ENCODE measurements at places on chromosomes 1 and 21.

DNA sequence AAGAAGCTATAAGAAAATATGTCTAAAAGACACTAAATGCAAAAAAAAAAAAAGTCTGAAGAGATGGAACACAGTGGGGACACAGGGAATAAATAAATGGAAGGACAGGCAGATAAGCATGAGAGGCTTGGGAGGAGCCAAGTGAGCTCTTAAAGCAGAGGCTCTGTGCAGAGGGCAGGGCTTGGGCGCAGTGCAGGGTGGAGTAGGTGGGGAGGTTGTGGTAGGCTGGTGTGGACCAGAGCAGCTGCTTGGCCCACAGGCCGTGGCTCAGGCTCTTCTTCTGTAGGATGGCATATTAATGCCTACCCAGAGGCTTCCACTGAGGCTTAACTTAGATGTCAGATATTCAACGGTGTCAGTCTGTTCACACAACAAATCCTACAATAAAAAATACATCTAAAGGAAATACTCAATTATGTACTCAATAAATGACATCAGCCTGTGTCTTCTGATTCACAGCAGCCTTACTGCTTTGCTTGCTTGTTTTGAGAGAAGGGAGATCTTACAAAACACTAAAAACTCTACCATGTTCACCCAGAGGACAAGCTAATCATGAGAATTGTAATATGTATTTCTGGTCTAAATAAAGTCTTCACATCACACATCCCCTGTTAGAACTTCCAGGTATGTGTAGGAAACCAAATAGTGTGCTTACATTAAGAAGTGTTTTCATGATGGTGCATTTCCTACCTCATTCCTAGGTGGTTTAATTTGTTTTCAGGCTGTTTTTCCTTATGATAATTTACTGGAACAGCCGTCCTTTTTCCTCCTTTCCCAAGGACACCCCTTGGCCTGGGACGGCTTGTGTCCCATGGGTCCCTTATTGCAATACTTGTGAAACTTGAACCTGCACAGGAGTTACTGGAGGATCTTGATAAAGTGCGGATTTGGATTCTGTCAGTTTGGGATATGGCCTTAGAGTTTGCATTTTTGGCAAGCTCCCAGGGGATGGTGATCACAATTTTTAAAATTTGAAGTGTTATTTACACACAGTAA lies 24.9 kb downstream of the DIP2A start:
- no peak for DNase-seq

GRCh38 chr1:4219826-4220225 lies 319.8 kb upstream of the C1orf174 start:
- DNase-seq: no peak

- no peak for DNase-seq
These were observed 579 bp upstream of the TENT5C start for GRCh38 chr1:117605164-117605773.

- DNase-seq: no peak
These were observed 6.4 kb upstream of the GPR157 start for GRCh38 chr1:9135073-9135836.

- no peak for DNase-seq
These were observed 3.4 kb upstream of the RGS16 start for GRCh38 chr1:182607566-182607965.

- DNase-seq: no peak
These were observed 926 bp upstream of the DFFA start for GRCh38 chr1:10473145-10473765.

DNA sequence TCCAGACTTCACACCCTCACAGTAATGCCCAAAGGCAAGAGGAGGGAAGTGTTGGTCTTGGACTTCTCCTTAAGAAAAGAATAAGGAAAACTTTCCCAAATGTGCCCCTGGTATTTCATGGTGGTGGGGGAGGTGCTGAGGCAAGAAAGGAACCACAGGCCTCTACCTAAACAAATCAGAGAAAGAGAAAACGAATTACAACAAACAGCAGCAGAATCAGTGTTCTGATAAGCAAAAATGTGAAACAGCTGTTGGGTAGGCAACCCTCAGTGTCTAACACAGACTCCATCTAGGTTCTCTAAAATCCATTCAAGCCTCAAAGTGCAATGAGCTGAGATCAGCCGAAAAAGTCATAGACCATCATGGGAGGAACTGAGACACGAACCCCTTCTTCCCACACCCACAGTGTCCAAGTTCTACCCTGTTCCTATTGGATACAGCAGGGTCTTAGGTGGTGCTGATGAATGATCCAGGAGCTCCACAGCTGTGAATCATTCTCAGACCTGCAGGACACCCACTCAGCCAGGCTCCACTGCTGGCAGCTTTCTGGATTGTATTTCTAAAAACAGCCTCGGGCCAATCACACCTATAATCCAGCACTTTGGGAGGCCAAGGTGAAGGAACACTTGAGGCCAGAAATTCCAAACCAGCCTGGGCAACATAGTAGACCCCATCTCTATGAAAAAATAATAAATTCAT lies 149.1 kb downstream of the PLPP3 start:
- DNase-seq: no peak

DNA sequence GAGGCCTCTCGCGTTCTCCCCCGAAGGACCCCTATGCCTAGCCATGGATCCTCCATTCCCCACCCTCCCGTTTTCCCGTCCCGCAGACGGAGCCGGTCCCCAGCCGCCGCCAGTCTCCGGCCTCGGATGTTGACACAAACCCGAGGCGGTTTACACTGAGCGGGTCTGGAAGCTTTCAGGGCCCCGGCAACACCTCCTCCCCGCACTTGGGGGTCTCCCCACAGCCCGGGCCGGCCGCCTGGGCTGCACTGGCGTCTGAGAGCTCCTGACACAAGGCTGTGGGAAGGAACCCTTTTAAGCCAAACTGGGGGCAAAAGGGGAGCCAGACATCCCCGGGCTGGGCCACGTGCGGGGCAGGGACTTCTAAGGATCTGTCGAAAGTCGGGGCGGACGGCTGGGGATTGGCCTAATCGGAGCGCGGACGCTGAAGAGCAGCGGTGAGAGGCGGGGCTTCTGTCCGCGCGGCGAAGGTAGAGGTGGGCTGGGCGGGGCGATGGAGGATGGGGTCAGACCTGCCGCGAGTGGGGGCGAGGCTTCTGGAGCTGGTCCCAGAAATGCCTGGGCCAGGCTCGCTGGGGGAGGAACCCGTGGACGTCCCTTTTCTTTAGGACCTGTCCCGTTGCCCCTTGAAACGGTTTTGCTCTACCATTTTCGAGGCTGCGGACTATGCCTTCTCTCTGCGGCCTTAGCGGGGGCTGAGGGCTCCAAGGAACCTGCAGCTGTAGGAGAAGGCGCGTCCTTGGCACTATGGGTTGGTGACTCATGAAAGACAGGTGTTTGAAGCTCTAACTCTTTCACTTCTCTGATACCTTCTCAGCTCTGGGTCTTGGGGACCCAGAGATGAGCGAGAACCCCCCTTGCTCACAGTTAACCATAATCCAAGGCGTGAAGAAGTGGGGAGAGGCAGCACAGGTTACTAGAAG lies 1.2 kb upstream of the HPCAL4 start:
- DNase-seq: no peak

DNA sequence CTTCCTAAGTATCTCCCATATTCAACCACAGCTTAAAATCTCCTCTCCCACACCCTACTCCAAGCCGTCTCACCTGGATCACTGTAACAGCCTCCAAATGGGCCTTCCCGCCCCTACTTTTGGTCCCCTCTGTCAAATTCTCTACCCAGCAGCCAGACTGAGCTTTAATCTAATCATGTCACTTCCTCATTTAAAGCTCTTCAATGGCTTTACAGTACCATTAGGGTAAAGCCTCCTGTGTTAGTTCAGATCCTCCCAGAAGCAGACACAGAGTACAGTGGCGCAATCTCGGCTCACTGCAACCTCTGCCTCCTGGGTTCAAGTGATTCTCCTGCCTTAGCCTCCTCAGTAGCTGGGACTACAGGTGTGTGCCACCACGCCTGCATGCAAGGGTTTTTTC lies 46.8 kb upstream of the PSEN2 start:
- DNase-seq: no peak

DNA sequence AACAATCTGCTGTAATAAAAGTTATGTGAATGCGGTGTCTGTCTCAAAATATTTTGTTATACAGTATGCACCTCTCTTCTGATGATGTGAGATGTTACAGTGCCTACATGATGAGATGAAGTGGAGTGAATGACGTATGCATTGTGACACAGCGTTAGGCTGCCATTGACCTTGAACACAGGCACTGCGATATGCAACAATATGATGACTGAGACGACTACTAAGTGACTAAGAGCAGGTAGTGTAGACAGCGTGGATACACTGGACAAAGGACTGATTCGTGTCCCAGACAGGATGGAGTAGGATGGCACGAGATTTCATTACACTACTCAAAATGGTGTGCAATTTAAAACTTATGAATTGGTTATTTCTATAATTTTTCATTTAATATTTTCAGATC lies 8.4 kb downstream of the SGIP1 start:
- no peak for DNase-seq

- DNase-seq: no peak
These were observed 7.6 kb downstream of the FOXO6 start for GRCh38 chr1:41368801-41369200.

GRCh38 chr1:234729561-234730474 lies 119.8 kb upstream of the IRF2BP2 start:
- DNase-seq: no peak

GRCh38 chr1:61992257-61992656 lies 202.4 kb upstream of the L1TD1 start:
- DNase-seq: no peak

- no peak for DNase-seq
These were observed 45.5 kb upstream of the IRF2BP2 start for GRCh38 chr1:234655328-234656069.

DNA sequence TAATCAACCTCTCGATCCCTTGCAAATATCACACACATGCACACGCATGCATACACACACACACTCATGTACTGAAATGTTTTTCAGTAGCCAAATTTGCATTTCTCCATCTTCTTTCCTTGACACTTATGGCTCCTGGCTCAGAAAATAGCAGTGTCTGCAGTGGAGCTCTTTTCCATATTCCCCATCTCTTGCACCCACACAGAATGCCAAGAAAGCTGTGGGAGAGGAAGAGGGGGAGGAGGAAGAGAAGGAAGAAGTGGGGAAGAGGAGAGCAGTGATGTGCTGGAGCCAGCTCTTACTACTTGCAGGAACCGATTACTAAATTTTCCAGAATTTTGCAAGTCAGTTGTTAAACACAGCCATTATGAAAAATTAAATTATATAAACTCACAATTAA lies 9.9 kb downstream of the OPTC start:
- no peak for DNase-seq

DNA sequence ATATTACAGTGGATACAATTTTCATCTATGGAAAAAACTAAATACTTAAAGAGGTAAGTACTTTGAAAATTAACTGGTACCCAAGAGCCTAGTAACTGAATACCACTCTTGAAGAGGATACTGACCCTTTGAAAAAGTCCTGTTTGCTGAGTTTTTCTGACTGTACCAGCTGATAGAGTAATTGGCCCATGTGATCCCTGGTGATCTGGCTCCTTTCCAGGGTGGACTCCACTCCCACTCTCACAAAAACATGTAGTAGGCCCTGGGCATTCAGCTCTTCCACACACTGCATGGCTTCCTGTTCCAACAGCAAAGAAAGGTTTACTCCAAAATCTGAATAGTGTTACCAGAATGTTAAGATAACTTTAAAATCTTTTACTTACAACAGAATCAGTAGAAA lies 53.6 kb upstream of the HP1BP3 start:
- no peak for DNase-seq

DNA sequence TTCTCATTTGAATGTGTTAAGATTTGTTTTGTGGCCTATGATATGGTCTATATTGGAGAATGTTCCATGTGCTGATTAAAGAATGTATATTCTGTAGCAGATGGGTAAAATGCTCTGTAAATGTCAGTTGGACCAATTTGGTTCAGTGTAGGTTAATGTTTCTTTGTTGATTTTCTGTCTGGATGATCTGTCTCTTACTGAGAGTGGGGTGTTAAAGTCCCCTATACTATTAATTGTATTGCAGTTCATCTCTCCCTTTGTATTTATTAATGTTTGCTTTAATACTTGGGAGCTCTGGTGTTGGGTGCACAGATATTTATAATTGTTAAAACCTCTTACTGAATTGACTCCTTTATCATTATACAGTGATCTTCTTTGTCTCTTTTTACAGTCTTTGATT lies 584.5 kb downstream of the NUF2 start:
- no peak for DNase-seq

DNA sequence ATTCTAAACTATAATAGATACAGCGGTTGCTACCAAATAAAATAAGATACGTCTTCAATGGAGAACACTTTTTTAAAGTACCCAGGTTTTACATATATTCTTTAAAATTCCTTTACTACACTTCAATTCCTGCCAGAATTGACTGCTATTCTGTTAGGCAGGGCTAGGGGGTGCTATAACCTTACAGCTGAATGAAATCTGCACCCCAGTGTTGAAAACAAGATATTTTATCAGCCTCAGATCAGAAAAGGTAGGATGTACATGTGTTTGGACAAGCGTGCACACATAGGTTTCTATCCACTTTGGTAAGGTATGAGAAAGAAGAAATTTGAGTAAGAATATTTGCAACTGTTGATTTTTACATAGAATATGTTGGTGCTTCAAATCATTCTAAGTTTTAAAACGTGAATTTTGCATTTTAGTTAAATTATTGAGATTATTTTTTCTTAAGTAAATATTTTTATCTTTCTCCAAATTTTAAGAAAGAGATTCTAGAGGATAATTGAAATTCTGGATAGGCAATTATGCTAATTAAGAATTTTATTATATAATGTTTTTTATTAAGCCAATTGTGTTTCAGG lies 490.8 kb upstream of the ADGRL4 start:
- peak; percentile 9 for DNase-seq

GRCh38 chr1:54045496-54045895 lies 7.5 kb downstream of the TMEM59 start:
- no peak for DNase-seq

DNA sequence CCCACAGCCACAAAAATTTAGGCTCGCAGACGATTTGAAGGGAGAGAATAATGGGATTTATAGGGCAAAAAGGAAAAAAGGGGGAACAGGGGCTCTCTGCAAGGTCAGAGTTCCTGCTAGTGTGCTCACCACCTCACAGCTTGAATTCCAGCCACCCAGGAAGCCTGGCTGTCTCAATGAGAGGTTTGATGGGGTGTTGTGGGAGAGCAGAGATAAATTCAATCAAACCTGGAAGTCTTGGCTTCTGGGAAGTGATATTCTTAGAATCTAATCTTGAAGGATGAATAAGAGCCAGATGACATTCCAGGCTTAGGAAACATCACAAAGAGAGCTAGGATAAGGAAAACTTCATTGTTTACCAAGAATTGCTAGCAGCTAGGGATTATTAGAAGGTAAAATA lies 47.4 kb upstream of the C21orf91 start:
- DNase-seq: no peak

GRCh38 chr1:87872692-87873091 lies 544.0 kb downstream of the LMO4 start:
- no peak for DNase-seq

DNA sequence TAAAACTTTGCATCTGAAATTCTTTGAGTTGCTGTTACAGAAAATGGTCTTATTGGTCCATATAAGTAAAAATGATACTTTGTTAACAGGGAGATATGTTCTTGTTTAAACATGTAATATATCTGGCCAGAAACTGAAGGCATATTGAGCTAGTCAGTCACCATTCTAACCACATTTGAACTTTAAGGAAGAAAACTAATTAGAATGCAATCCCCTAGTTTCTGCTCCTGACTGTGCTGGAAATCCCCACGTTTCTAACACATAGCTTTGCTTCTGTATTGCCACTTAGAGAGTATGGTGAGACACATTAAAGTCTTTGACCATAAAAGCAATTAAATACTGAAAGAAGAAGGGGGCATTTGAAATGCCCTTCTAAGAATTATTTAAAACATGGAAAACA lies 32.1 kb upstream of the HIVEP3 start:
- DNase-seq: no peak

GRCh38 chr1:1894354-1895059 lies 3.6 kb upstream of the GNB1 start:
- DNase-seq: no peak

- DNase-seq: no peak
These were observed 34.4 kb downstream of the STX6 start for GRCh38 chr1:180988253-180988752.
